ENCODE measurements at places on chromosomes 2 and 18.
A peak's percentile ranks its signal among the peaks of the same experiment; 100 is the strongest.

DNA sequence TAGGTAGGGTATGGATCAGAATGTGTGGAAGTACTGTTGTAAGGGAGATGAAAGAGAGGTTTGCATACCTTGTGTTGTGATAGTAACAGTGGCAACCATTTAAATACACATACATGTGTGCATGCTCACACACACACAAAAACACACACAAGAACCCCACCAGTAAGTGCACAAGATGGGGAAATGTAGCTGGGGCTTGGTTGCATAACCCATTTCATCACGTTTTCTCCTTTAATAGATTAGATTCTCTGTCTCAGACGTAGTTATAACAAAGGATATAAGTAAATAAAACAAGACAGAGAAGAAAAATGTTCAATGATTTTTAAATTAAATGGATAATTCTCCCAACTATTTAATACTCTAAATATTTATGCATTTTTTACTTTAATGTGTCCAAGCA, 13.4 kb downstream of the ARHGAP15 start:
- no peak for DNase-seq

DNA sequence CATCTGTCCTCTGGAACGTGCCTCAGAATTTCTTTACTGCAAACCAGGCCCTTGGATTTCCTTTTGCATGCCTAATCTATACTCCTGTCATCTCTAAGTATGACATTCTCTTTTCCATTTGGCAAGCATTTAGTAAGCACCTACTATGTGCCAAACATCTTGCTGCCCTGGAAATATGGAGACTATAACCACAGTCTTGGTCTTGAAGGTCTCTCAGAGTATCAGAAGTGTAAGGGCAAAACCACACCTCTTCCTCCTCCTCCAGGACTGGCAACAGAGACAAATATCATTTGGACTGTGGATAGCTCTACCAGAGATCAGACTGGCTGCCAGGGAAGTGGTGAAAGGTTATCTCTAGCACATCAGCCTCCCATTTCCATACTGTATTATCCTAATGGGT, 11.4 kb downstream of the DOCK10 start:
- DNase-seq, result no peak

- DNase-seq, result no peak
Measured at GRCh38 chr18:55249550-55249949, 290.3 kb upstream of the CCDC68 start.

DNA sequence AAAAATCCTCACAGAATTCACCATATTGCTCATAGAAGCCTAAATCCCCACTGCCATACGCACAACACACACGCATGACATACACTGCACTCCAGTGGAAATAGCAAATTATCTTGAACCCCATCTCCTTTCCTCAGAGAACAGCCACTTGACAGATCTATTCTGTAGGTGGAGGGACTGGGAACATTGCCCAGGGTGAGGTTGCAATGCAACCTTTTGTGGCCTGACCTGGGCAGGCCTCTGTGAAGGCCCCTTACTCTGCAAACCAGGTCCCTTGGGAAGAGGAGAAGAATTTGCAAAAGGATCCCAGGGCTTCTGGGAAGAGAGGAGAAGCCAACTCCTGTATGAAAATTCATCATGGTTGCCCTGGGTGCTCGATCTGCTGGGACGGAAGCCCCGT, 51.9 kb downstream of the SDC1 start:
- DNase-seq, result no peak

DNA sequence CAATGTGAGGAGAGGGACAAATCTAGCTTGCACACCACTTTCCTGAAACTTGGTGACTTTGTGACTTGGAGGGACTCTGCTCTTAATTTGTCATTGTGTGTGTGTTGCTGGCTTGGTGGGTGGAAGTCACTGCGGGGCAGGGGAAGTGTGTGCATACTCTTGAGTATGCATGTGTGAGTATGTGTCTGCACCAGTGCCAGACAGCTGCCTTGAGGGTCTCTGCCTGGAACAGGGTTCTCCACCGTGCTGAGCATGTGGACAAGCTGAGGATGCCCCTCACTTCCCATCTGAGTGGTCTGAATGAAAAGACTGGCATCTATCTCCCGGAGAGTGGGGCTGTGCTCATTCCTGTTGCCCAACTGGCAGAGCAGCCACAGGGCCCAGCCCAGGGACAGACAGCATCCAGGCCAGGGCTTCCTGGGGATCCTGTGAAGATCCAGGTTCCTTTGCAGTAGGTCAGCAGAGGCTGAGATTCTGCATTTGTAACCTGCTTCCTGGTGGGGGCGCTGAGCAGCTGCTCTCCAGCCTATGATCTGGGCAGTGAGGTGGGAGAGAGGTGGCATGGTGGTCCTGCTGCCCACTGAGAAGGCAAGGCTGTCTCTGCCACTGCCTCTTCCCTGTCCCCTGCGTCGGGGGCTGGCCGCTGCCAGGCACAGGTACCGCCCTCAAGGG, 138.9 kb upstream of the HAAO start:
- DNase-seq, result no peak

GRCh38 chr2:36854241-36854640, 112.1 kb downstream of the STRN start:
- DNase-seq, result no peak

- no peak for DNase-seq
Measured at GRCh38 chr2:218485986-218486667, 67.2 kb downstream of the VIL1 start.

DNA sequence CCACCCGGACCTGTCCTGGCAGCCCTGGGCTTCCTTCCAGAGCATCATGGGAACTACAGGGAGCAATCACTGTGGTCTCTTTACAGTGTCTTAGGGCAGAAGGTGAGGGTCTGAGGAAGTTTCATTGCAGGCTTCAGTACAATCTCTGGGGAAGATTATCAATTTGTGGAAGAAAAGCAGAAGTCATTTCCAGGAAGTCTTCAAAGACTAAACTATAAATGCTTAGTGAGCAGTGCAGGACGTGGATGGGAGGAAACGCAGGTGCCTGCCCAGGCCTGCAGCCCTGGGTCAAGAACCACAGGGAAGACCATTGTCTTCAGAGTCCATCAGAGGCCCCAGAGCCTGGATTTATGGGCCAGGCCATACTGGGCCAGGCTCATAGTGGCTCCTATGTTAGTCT, 54.3 kb downstream of the INO80C start:
- DNase-seq, result no peak

DNA sequence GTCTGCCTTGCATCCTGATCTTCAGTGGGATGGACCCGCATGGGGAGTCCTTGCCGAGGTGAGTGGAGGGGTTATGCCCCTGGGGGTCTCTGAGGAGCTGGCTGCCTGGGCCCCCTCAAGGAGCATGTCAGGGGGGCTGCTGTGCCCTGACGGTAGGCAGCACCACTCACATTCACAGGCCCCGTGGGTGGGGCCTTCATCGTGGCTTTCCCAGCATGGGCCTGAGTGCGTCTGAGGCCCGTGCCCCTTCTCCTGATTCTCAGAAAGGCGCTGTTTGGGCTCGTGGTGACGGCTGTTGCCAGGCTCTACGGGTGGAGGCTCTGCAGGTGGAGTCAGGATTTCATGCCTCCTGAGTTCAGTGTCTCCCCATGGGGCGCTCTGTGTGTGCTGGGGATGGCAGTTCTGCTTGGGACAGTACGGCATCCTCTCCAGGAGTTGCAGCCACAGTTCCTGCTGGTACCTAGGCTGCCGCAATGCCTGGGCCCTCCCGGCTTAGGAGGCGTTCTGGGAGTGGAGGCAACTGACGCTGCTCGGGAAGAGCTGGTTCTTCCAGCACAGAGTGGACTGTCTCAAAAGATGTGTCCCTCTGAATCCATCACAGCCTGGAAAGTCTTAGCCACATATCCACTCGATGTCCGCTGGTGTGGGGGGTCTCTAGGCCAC, 57.3 kb downstream of the NTSR2 start:
- DNase-seq, result no peak

DNA sequence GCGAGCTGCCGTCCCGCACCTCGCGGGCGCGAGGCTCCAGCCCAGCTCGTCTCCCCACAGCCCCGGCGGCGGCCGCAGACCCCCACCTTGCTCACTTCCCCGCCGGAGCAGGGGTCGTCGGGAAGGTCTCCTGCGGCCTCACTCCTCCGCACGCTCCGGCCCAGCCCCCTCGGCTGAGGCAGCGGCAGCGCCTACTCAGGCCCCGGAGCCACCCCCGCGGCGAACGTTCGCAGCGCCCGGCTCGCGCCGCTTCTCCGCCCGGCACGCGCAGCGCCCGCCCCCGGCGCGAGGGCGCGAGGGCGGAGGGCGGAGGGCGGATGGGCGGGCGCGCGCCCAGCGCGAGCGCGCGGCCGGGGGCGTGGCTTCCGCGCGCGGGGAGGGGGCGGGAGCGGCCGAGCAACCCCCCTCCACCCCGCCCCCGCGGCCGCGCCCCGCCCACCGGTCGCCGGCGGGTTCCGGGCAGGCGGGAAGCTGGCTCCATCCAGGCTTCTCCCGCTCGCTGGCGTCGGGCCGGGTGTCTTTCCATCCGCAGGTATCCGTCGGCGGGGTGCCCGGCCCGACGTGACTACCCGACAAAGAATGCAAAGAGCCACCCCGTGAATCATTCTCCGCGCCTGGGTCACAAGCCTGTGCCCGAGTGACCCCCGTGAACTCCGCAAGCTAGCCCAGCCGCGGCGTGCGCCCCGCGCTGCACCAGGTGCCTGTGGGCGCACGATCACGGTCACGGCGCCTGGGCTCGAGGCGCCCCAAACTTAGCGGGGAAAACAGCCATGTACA, at the start of gene DTNB:
DTNB (minus strand) TSS at position 278 of the 777 bp plus-strand sequence. CDS start 20,917 bp downstream, outside the sequence.
- DNase-seq, result peak; percentile 66

DNA sequence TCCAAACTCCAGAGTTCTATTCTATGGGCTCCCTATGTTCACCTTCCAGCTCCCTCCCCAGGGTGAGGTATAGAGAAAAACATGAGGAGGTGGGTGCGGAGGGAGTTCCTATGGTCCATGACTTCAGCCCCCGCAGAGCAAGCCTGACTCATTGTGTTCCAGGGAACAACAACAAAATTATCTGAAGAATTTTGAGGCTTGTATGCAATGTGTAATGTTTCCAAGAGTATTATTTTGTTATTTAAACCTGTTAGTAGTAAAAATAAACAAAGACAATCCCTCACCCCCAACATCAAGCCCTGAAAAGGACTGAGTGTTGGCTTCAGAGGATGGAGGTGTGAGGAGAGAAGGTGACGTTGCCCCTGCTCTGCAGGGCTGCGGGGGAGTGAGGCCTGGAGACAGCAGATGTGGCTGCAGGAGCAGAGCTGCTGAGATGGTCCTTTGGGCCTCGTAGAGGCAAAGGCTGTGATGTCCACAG, 29.0 kb downstream of the LAMA3 start:
- no peak for DNase-seq

- no peak for DNase-seq
Measured at GRCh38 chr2:178388287-178388686, 62.7 kb downstream of the PRKRA start.

- no peak for DNase-seq
Measured at GRCh38 chr18:9865764-9866490, 19.8 kb upstream of the TXNDC2 start.

DNA sequence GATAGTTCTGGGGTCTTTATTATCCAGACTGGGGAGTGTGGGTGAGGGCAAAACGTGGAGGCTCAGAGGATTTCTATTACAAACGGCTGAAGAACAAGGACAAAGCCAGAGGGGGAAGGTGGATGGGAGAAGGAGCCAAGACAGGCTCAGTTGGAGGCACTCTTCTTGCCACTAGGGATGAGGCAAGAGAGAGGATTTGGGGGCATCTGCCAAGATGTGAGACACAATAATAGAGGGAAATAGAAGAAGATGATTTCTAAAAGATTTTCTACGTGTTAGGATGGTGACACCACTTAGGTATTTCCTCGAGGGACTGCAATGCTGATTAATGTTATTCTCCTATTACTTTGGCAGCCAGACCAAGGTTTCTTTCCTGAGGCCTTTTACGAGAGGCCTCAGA, 71.8 kb downstream of the APOB start:
- DNase-seq, result no peak

DNA sequence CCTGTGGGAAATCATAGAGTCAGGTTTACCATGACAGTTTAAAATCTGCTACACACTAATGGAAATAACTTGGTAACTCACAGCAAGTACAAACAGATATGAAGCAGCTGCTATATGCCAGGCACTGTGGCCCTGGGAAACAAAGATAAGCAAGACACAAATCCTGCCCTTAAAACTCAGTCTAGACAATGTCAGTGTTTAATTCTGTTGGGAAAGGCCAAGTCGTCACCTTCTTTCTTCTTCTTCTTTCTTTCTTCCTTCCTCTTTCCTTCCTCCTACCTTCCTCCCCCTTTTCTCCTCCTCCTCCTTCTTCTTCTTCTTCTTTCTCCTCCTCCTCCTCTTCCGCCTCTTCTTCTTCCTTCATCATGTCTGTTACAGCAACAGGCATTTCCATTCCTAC, 26.8 kb downstream of the PLEK start:
- DNase-seq, result no peak

DNA sequence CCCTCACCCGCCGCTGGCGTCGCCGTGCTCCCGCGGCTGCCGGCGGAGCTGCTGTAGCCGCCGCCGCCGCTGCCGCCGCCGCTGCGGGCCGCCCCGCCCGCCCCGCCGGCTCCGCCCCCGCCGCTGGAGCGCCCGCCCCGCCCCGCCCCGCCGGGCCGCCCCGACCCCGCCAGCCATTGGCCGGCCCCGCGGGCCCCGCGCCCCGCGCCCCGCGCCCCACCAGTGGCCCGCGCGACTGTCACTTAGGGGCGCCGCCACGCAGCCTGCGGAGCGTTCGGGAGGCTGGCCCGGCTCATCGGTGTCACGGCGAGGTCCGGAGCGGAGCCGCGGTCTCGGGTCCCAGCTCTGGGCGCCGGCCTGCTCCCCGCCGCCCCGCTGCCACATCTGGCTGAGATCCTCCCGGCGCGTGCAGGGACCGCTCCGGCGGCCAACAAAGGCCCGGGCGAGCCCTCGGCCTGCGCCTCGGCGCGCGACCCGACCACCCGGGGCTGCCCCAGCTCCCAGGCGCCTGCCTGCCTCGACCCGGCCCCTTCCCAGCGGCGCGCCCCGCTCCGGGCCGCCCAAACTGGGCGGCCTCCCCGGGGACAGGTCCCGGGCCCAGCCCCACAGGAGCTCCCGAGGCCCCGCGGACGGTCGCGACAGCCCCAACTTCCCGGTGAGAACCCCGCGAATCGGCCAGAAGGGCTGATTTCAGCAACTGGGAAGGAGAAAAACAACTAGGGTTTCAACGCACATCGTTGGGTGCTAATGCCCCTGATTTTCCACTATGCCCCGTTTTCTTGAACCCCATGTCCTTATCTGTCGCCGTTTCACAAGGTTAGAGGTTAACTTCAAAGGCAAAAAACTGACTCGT, at the start of gene MGAT4A:
MGAT4A (minus strand) TSS at position 92 of the 853 bp plus-strand sequence. CDS start 4,800 bp downstream, outside the sequence.
- DNase-seq, result peak; percentile 88

- no peak for DNase-seq
Measured at GRCh38 chr2:135227386-135227785, 175.3 kb downstream of the RAB3GAP1 start.

DNA sequence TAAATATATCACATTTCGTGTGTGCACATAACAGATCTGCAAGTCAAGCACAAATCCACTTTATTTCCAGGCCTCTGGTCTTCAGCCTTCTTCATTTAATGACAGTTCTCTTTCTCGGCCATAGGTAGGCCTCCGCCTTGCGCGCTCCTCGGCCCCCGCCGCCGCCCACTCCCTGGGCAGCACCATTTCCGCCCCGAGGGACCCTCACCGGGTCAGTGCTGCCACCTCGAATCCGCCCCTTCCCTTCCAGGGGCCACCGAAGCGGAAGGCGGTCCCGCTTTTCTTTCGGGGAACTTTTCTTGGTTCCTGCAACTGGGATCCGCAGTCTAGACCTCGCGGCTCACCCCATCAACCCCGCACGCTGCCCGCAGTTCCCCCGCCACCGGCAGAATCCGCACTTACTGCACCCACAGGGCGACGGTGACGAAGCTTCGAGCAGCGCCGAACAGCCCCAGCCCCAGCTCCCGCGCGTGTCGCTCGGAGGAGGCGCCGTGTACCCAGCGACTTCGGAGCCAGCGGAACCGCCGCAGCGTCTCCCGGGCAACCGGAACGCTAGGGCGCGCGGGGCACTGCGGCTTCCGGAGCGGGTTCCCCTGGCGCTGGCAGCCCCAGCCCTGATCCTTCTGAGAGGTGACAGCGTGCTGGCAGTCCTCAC, at the start of gene CDKL4:
CDKL4 (minus strand) TSS at position 502 of the 655 bp plus-strand sequence.
- DNase-seq, result peak; percentile 10

Data from stimulated activated effector memory CD8-positive, alpha-beta T cell treated with anti-CD3 and anti-CD28 coated beads, Interleukin-12 subunit alpha, Interleukin-12 subunit beta, amount 100 ng/mL, for 72 hours (primary cell).